ENCODE measurements at places on chromosomes 7 and 10. TPM values are rescaled to one million over a fixed set of nuclear protein-coding genes. Genes with fewer than 3 reads are reported as not detected.

GRCh38 chr10:66259836-66260235 lies 666.0 kb upstream of the LRRTM3 start:
- no peak for DNase-seq

Gene HOXA1
- 0.17 TPM for total RNA-seq

GRCh38 chr7:473870-474604 lies 45.6 kb downstream of the PDGFA start:
- no peak for DNase-seq

- DNase-seq, result no peak
Observed at GRCh38 chr10:43336641-43337318, 34.7 kb upstream of the FXYD4 start.

All from esophagus muscularis mucosa (tissue), 4 donors.